ENCODE measurements at places on chromosomes 1 and 21.

DNA sequence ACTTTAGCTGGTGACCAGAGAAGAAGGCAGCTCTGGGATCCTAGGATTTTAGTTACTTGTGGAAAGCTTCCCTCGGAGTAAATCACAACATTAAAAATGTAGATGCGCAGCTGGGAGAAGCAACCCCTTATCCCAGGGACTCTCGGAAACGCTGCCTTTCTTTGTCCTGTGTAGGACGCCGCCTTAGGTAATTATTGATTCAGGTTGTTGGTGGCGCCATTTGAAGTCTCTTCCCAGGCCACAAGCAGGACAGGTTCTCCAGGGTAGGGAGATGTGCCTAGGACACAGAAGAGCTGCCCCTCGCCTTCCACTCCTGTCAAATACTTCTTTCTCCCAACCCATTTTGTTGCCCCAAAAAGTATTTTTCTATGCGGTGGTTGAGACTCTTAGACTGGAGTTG is 10.3 kb downstream of the SLC37A1 start:
- no peak for DNase-seq

DNA sequence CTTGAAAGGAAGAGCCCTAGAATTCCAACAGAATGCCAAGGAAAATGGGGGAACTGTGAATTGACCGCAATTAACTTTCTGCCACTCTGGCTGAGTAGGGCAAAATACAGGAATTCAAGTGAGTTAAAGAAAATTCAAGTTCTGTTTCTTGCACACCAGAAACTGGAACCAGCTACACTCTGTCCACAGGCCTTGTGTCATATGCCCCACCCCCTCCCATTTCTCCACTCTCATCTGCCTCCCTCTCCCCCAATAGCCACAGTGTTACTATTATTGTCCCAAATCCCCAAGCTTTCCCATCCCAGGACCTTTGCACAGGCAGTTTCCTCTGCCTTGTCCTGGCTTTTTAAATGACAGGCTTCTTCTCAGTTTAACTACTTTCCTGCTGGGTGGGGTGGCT is 4.3 kb upstream of the STK40 start:
- DNase-seq: no peak

GRCh38 chr1:236524895-236525184 is 1.1 kb downstream of the LGALS8 start:
- no peak for DNase-seq

DNA sequence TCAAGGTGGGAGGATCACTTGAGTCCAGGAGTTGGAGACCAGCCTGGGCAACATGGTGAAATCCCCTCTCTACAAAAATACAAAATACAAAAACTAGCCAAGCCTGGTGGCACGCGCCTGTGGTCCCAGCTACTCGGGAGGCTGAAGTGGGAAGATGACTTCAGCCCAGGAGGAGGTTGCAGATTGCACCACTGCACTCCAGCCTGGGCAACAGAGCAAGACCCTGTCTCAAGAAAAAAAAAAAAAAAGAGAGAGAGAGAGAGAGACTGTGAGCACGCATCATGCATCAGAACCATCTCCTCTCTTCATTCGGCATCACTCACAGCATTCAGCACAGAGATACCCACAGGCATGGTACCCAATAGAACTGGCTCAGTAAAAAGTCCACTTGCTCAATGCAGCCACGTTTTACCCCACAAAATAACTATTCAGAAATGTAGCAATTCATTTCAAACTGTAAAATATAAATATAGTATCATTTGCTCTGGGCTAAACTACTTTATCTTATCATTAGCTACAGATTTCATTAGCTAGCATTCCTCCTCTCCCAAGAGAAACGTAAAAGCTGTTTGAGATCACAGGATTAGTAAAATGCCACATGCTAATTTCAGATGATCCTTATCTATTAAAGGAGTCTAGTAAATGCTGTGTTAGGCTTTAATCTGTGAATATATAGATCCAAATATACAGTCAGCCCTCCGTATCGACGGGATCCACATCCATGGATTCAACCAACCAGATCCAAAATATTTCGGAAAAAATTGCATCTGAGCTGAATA is 11.7 kb downstream of the LBR start:
- no peak for DNase-seq

DNA sequence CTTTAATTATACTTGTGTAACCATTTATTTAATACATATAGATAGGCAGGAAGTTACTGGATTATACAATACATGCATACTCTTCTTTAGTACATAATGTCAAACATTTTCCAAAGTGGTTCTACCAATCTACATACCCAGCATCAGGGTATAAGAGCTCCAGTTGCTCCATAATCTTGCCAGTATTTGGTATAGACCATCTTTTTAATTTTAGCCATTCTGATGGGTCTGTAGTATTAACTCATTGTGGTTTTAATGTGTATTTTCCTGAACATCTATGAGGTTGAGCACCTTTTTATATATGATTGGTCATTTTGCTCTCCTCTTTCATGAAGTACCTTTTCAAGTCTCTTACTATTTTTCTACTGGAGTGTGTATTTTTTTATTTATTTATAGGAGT is 32.1 kb downstream of the EBNA1BP2 start:
- DNase-seq: no peak

- DNase-seq: no peak
These were observed 6.9 kb upstream of the BCL9 start for GRCh38 chr1:147534386-147534785.

- DNase-seq: peak; percentile 51
These were observed 283.1 kb downstream of the LMX1A start for GRCh38 chr1:165073185-165074007.

- no peak for DNase-seq
These were observed 206.8 kb upstream of the TMEM51 start for GRCh38 chr1:14946684-14947238.

DNA sequence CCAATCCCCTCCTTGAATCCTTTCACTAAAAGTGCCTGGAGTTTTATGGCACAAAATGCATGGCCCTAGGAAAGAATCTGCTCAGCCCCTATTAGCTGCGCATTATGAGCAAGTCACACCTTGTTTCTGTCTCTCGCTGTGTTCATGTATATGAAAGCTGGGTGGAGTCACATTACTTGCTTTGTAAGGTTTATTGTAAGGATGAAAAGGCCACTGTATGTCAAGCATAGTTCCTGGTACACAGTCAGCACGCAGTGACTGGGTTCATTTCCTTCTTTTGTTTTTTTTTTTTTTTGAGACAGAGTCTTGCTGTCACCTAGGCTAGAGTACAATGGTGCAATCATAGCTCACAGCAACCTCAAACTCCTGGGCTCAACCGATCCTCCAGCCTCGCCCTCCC is 6.7 kb upstream of the SLC9A1 start:
- no peak for DNase-seq

GRCh38 chr21:41977034-41977950 is 23.5 kb upstream of the C2CD2 start:
- no peak for DNase-seq

DNA sequence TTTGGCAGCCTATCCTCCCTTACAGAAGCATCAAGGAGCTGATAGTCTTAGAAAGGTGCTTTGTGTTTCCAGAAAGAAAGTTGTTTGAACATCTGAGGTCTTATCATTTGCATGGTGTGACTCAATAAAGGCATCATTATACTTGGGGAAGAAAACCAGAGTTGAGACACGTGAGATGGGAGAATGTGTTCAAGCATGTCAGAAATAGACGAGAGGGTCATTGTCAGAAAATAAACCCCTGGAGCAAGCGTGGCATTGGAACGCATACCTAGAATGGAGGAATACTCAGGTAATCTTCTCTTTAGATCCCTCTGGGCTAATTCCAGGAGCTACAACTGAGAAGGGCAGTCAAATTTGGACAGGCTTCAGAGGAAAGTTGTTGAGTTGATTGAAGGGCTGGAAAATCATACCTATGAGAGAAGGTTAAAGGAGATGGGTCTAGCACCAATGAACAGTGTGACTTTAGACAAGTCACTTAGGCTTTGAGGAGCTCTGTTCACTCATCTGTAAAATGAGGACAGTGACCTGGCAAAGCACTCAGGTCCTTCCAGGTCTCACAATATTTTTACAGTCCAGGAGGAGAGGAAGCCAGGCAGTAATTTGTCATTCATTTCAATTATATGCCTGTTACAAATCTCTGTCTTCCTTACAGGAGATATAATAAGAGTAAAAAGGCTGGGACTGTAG is 101.3 kb upstream of the C1orf21 start:
- DNase-seq: no peak

GRCh38 chr1:176609556-176610408 is 146.8 kb downstream of the PAPPA2 start:
- DNase-seq: no peak

DNA sequence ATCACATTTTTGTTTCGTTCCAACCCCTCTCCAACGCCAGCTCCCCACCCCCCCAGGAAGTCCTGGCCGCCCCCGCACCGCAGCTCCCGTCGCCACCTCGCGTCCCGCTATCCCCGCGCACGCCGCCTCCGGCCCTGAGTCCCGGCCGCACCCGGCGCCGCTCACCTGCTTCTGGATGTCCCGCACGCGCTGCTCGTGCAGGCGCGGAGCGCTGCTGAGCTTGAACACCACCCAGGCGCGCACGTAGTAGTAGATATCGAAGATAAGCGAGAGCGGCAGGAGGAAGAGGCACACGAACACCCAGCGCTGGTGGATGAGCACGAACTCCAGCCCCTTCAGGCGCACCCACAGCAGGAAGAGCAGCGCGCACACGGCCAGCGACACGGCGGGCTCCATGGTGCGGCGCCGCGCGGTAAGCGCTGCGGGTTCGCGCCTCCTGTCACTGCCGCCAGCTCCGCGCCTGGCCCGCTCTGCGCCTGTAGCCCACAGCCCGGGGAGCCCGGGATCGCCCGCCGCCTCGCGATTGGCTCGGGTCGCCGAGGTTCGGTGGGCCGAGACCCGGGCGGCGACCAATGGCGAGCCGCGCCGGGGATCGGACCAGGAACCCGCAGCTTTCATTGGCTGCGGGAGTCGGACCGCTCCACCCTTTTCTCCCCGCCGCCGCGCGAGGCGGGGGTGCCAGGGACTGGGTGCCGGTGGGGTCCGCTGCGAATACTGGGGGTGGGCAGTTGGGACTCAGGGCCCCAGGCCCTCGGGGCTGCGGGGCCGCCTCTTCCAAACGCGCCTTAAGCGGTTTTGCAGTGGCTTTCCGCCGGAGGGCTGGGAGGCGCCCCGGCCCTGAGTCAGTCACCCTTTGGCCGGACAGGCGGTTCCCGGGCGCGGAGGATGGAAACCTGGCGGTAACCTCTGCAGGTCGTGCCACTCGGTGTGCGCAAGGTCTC is at the start of gene DHCR24:
TSS of gene DHCR24 (minus strand) at position 472 of the 941 bp plus-strand sequence. CDS start at position 396, 76 bp downstream.
- DNase-seq: peak; percentile 43

GRCh38 chr1:195941314-195941713 is 666.9 kb downstream of the KCNT2 start:
- DNase-seq: no peak

GRCh38 chr1:184574588-184574987 is 180.1 kb downstream of the EDEM3 start:
- DNase-seq: no peak

GRCh38 chr21:41425588-41425953 is 468 bp upstream of the MX1 start:
- no peak for DNase-seq

GRCh38 chr1:214422137-214422671 is 129.2 kb downstream of the PTPN14 start:
- no peak for DNase-seq

GRCh38 chr1:173190101-173190936 is 16.8 kb downstream of the TNFSF4 start:
- DNase-seq: peak; percentile 40

DNA sequence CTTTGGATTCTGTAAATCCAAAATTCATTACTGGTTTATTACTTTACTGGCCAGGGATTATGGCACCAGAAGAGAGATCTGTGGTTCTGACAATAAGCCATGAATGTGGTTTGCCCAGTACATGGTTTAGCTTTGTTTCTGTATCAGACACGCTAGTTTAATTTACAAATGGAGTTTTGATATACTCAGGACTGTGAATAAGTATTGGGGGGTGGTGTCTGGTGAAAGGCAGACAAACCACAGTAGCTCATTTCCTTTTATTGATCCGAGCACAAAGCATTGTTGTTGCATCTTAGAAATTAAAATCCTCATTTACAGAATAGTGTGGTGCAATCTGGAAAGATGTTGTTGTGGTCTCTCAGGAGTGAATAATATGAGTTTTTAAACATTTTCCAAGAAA is 96.0 kb downstream of the ST6GALNAC3 start:
- no peak for DNase-seq

DNA sequence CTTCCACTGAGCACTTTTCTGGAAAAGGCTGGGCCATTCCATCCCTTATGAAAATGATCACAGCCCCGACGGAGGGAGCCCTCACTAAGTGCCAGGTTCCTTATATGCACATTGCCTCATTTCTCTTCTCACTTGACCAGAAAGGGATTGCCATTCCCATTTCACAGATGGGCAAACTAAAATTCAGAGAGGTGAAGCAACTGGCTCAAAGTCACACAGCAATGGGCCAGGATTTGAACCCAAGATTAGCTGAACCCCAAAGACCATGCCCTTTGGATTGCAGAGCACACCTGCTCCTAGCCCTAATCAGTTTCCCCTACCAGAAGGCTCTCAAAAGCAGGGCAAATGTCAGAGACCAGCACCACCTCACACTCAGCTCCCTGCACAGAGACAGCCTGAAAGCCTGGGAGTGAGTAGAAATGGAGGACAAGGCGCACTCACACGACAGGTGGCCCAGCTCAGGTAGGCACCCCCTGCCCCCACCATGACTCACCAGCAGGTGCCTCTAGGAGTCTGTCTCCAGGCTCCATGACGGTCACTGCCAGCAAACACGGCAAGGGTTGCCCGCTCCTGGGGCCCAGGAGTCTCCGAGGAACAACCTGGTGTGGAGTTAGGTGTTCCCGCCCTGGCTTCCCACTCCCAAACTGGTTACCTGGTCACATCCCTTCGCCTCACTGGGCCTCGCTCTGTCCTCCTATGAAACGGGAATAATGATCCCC is 21.7 kb downstream of the SDC3 start:
- DNase-seq: no peak

DNA sequence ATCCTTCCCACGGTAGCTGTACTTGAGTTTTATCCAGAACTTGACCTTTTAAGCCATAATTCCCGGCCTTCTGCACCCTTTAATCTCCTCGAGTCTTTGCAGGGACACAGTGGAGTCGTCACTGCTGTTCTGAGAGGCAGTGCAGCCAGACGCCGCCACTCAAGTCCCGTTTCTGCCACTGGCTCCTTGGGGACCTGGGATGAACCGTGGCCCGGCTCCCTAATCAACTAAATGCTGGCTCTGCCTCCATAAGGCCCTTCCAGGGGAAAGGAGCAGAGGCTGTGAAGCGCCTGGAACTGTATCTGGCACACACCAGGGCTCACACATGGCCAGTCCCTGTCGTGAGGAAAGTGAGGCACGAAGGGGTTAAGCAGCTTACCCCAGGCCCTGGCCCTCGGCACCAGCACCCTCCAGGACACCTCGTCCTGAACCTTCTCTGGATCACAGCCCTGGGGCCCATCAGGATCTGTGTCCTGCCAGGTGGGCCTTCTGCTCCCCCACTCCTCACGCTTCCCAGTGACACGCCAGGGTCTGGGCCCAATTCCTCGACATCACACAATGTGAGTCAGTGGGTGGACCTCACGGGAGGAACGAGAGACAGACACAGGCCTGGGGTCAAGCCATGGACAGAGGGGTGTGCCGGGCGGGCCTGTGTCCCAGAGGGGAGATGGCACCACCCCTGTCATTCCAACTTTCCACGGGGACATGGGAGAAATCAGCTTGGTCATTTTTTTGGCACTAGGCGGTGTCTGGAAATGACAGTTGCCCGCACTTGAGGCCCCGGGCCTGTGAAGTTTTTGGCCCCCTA is 23.5 kb upstream of the C1orf174 start:
- DNase-seq: no peak

Measured in HCT116 (cell line).